ENCODE measurements at places on chromosomes 5 and 9. TPM values are rescaled to one million over a fixed set of nuclear protein-coding genes. Genes with fewer than 3 reads are reported as not detected.

The CDX1 gene
- total RNA-seq: not detected

DNA sequence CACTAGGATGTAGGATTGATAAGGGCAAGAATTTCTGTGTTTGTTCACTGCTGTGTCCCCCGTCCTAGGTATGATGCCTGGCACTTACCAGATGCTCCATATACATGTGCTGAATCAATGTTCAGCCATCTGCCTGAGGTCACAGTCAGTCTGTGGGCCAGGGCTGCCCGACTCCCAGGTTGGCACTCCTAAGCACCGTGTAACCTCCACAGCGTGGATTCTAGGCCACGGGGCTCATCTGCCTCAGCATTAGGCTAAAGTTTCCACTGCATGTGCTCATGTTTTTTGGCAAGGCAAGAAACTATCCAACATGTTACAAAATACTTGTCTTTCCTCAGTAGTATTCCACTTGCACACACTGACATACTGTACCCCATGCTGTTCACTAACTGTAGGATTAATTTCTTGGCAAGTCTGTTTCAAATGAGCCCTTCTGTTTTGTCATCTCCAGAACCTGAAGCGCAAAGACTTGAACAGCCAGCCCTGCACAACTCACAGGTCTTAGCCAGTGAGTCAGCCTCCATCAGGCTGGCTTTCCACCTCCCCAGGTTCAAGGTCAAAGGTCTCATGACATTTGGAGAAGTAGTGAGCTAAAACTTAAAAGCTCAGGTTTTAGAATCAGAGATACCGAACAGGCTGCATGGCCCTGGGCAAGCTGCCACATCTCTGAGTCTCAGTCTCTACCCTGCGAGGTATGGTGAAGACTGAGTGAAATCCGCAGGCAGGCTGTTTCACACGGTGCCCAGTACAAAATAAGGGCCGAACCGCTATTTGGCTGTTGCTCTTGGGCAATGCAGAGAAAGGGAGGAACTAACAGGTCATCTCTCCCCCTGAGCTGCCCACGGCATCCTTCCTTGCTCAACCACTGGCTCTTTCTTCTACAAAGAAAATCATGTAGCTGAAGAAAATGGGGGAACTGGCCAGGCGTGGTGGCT is 7.2 kb downstream of the TOR1A start:
- no peaks in the 10 kb centered on the region for H3K27me3 ChIP-seq
- no peaks in the 10 kb centered on the region for H3K4me1 ChIP-seq
- no peak overlapping the region for H3K4me3 ChIP-seq
- no peak overlapping the region for H3K27ac ChIP-seq

GRCh38 chr5:88785746-88786565 is 97.0 kb downstream of the MEF2C start:
- no peaks in the 10 kb centered on the region for H3K27me3 ChIP-seq
- no peaks in the 10 kb centered on the region for H3K4me1 ChIP-seq
- no peak overlapping the region for H3K4me3 ChIP-seq
- DNase-seq: no peak
- peak overlapping the region; percentile 46 for H3K27ac ChIP-seq

The C9orf85 gene
- 10.2 TPM for total RNA-seq

GRCh38 chr5:50958852-50959457 is 292.5 kb downstream of the PARP8 start:
- H3K27ac ChIP-seq: no peak overlapping the region
- no peaks in the 10 kb centered on the region for H3K36me3 ChIP-seq
- DNase-seq: no peak

The UAP1L1 gene
- total RNA-seq: 4.1 TPM
